ENCODE measurements at places on chromosomes 12 and 14.

DNA sequence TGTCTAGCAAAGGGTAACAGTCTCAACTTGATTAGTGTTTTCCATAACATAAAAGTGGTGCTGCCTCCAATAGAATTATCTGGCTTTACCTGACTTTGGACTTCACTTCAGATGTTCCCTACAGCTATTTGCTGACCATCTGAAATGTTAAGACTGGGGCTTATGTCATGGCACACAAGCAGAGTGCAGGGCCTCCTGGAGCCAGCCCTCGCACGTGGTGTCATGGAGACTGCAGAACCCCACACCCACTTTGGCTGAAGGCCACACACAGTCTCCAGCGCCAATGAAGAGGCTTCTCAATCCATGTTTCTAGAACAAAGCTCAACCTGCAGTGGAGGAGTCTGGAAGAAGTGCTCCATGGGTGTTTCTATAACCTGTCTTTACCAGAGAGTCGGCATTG lies 169.6 kb upstream of the FRMD6 start:
- DNase-seq, result no peak

GRCh38 chr12:77372026-77372425 lies 306.7 kb upstream of the E2F7 start:
- DNase-seq, result no peak

DNA sequence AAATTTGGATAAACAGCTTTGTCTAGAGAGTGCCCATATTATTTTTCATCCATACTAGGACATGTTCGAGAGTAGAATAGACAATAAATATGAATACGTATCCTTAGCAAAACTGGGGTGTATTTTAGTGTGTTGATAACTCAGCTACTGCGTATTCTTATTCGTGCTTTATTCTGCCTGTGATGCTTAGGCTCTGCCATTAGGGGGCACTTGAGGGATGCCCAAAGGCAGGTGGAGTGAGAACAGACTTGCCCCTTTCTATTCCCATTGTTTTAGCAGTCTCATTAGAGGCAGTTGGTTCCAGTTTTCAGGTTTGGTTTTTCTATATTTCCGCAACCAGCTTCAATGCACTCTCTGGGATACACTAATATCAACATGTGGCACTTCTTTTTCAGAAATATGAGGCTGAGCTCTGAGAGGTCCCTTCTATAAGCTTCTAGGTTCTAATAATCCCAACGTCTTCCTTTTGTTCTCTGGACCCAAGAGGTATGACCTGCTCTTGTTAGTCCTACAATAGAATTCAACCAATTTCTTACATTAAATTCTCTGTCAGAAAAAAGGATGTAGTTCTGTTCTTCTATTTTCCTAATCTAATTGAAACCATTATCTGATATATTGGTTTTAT lies 985.7 kb upstream of the FBXO33 start:
- DNase-seq, result no peak

DNA sequence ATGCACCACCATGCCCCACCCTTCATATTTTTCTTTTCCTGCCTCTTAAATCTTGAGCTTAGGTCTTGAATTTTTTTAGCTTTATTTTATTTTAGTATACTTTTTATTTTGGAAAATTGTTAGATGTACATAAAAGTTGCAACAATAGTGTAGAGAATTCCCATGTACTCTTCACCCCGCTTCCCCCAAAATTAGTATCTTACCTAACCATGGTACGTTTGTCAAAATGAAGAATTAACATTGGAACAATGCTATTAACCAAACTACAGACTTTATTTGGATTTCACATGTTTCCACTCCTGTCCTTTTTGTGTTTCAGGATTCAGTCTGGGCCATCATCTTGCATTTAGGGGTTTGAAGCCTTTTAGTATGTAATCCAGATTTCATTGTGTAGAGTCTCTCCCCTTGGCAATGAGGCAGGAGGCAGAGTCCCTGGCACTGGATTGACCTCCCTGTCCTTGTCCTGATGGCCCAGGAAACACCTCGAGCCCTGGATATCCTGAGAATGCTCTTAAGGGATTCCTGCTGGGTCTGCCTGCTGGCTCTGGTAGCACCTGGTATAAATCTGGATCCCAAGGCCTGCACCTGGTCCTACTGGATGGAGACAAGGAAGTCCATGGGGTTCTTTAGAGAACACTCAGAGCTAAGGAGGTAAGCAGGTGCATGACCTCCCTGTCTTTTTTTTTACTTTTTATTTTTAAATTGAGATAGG lies 19.9 kb upstream of the CTDSP2 start:
- DNase-seq, result no peak

DNA sequence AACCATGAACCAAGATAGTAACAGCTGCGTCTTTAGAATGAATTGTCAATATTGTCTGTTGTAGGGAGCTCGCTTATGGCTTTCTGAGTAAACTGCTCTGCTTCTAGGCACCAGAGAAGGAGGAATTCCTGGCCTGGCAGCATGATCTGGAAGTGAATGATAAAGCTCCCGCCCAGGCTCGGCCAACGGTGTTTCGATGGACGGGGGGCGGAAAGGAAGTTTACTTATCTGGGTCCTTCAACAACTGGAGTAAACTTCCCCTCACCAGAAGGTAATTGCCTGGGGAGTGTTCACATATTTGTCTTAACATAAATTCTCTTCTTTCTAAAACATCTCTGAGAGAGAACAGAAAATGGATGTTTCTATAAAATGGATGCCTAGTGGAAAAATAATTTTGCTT lies 4.3 kb downstream of the PRKAB1 start:
- DNase-seq, result no peak

GRCh38 chr12:50927766-50928224 lies 24.5 kb upstream of the HIGD1C start:
- no peak for DNase-seq

GRCh38 chr14:92903359-92903758 lies 19.6 kb upstream of the CHGA start:
- DNase-seq, result no peak

DNA sequence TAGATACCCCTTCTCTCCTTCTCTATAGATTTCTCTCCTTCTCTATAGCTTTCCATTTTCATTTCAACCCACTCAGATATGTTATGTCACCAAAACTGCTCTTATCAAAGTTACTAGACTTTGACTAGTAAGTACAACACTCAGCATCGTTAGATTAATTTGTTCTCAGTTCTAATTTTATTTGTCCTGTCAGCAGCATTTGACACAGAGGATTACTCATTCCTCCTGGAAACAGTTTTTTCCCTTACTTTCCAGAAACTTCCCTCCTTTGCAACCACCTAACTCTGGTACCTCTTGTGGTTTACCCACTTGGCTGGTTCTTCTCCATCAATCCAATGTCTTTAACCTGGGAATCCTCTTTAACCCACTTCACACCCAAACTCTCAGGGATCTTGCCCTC lies 423.7 kb downstream of the TMTC2 start:
- no peak for DNase-seq

GRCh38 chr14:31118892-31119291 lies 88.7 kb downstream of the HECTD1 start:
- no peak for DNase-seq

DNA sequence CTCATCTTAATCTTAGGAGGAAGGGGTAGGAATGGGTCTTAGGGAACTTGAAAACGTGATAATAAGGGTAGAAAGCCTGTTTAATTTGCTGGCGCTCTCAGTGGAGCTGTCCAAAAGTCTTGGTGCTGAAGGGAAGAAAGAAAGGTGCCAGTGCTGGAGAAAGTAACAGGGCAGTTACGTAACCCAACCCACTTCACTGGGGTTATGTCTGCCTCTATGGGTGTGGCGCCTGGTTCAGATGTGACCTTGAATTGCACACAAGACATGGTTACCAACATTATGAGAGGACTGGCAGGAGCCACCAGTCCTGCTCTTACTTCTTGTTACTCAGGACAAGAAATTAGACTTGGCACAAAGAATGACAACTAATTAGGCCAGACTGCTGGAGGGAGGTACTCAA lies 18.6 kb upstream of the GPATCH2L start:
- no peak for DNase-seq

DNA sequence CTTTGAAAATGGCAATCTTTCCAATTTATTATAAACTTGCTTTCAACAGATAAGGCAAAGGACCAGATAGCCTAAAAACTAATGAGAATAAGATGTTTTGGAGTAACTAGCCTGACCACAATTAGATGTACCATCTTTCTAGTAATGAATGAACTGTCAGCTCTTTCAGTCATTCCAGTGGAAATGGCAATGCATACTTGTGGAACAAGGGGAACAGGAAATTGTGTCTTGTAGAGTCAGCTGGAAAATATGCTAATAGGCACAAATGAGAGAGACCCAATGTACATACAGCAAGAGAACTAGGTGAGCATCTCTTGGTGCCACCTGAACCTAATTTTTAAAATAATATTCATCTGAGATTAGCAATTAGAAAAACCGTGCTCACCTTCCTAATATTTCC lies 76.1 kb upstream of the GPHB5 start:
- DNase-seq, result no peak

Data from activated CD4-positive, alpha-beta T cell treated with anti-CD3 and anti-CD28 coated beads for 1 hour (primary cell).